ENCODE measurements at places on chromosomes 11 and 22. TPM values are rescaled to one million over a fixed set of nuclear protein-coding genes. Genes with fewer than 3 reads are reported as not detected.

Gene PKDREJ
- not detected for total RNA-seq

Gene CDHR5
- not detected for total RNA-seq

Gene PTGDR2
- total RNA-seq = 0.14 TPM

Gene SCGB1C1
- not detected for total RNA-seq

Gene MS4A14
- not detected for total RNA-seq

Gene APOBEC3G
- total RNA-seq = 48.5 TPM

Gene OR51B4
- not detected for total RNA-seq

Gene GAS2
- 2.0 TPM for total RNA-seq

Gene XNDC1N
- 20.7 TPM for total RNA-seq

Gene C11orf97
- total RNA-seq = not detected

Gene SLC29A2
- total RNA-seq = 18.9 TPM

- no peak overlapping the region for H3K4me3 ChIP-seq
- DNase-seq = peak; percentile 69
Measured at GRCh38 chr22:38218661-38219622, 17.1 kb downstream of the MAFF start.

- H3K27me3 ChIP-seq = no peaks in the 10 kb centered on the region
- no peak overlapping the region for H3K4me3 ChIP-seq
- no peaks in the 10 kb centered on the region for H3K36me3 ChIP-seq
- H3K4me1 ChIP-seq = no peaks in the 10 kb centered on the region
- no peak overlapping the region for H3K27ac ChIP-seq
Measured at GRCh38 chr22:33823552-33823951, 96.7 kb downstream of the LARGE1 start.

GRCh38 chr22:42188808-42189447 lies 58.3 kb upstream of the CYP2D6 start:
- no peak overlapping the region for H3K4me3 ChIP-seq
- H3K36me3 ChIP-seq = peaks cover 15% of the 10 kb centered on the region
- peaks cover 46% of the 10 kb centered on the region for H3K4me1 ChIP-seq
- no peaks in the 10 kb centered on the region for H3K27me3 ChIP-seq

GRCh38 chr22:50175921-50176849 lies 5.7 kb downstream of the PANX2 start:
- H3K4me1 ChIP-seq = no peaks in the 10 kb centered on the region
- no peaks in the 10 kb centered on the region for H3K36me3 ChIP-seq
- H3K4me3 ChIP-seq = no peak overlapping the region

DNA sequence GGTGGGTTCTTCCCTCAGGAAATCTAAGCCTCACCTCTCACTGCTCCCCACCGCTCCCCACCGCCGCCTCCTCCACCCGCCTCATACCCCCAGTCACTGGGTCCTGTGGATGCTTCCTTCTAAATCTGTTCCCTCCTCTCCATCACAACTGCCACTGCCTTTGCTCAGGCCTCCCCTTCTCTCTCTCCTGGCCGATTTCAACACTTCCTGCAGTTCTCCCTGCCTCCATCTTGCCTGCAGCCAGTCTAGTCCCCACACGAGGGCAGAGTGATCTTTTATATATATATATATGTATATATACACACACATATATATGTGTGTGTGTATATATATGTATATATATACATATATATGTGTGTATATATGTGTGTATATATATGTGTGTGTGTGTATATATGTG lies 27.8 kb downstream of the CREB3L1 start:
- H3K36me3 ChIP-seq = no peaks in the 10 kb centered on the region
- H3K27me3 ChIP-seq = peaks cover 2% of the 10 kb centered on the region
- DNase-seq = no peak
- no peak overlapping the region for H3K4me3 ChIP-seq
- peak overlapping the region; percentile 22 for H3K27ac ChIP-seq

DNA sequence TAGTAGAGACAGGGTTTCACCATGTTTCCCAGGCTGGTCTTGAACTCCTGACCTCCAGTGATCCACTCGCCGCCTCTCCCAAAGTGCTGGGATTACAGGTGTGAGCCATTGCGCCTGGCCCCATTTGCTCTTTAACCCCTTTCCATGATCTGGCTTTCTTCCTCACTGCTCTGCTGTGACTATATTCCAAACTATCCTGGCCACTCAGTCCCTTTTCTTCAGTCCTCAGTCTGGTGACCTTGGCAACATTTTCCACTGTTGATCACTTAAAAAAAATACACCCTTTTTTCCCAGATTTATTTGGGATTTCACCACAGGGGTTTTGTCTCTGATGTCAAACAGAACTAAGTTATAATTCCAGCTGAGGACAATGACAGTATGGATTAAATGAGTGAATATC lies 24.5 kb downstream of the MMP20 start:
- H3K4me1 ChIP-seq = peaks cover 33% of the 10 kb centered on the region
- no peak overlapping the region for H3K27ac ChIP-seq
- no peak overlapping the region for H3K4me3 ChIP-seq
- no peak for DNase-seq
- no peaks in the 10 kb centered on the region for H3K27me3 ChIP-seq
- H3K36me3 ChIP-seq = no peaks in the 10 kb centered on the region

DNA sequence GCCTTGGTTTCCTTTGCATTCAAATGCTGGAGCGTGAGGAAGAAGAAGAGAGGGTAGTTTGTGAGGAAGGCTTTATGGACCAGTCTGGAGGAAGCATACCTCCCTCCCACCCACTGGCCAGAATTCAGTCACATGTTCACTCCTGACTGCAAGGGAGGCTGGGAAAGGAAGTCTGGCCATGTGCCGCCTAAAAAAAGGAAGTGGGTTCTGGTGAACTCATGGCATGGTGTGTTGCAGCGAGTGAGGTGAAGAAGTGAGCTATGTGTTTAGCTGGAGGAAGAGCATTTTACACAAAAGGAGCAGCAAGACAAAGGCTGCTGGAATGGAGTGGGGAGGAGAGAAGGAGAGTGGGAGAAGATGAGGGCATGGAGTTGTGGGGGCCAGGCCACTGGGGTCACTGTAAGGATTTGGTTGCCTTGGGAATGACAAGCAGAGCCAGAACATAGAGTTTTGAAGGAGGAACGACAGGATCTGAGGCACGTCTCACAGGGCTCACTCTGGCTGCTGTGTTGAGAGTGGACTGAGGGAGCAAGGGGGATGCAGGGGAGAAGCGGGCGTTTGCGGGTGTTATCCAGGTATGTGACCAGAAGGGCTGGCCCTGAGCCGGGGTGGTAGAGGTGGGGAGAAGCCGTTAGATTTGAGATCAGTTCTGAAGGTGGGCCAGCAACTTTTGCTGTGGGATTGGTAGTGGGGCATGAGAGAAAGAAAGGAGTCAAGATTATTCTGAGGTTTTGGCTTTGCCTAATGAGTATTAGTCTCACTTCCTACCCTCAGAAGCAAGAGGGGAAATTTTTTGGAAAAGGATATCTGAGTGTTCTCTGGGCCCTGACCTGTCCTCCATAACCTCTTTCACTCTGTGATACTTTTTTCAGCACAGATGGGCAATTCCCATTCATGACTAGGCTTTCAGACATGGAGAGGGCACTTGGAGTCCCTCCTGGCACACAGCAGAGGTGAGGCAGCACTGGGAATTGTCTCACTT lies 26.4 kb downstream of the BMAL1 start:
- peak overlapping the region; percentile 56 for H3K27ac ChIP-seq
- peak overlapping the region; percentile 29 for H3K4me3 ChIP-seq
- peaks cover 13% of the 10 kb centered on the region for H3K36me3 ChIP-seq
- H3K4me1 ChIP-seq = peaks cover 26% of the 10 kb centered on the region
- H3K27me3 ChIP-seq = no peaks in the 10 kb centered on the region

DNA sequence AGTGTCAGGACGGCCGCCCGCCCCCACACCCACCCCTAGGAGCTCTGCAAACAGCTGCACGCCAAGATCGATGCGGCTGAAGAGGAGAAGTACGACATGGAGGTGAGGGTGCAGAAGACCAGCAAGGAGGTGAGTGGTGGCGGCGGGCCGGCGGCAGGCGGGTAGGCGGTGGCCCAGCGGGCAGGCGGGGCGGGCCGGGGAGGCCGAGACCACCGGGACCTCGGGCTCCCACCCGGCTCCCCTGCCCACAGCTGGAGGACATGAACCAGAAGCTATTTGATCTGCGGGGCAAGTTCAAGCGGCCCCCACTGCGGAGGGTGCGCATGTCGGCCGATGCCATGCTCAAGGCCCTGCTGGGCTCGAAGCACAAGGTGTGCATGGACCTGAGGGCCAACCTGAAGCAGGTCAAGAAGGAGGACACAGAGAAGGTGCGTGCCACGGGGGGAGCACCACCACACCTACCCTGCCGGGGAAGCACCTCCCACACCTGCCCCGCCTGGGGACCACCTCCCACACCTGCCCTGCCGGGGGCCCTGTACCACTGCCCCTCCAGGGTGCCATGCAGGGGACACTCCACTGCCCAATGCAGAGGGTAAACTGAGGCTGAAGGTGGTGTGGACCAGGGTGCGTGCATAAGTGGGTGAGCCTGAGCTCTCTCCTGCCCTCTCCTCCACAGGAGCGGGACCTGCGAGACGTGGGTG lies 2.1 kb downstream of the TNNI2 start:
- H3K4me3 ChIP-seq = no peak overlapping the region
- H3K4me1 ChIP-seq = peaks cover 33% of the 10 kb centered on the region
- H3K27me3 ChIP-seq = peaks cover 2% of the 10 kb centered on the region
- H3K27ac ChIP-seq = no peak overlapping the region

GRCh38 chr11:109772892-109773291 lies 320.3 kb upstream of the ZC3H12C start:
- H3K36me3 ChIP-seq = no peaks in the 10 kb centered on the region
- H3K27me3 ChIP-seq = no peaks in the 10 kb centered on the region
- DNase-seq = no peak
- no peak overlapping the region for H3K27ac ChIP-seq
- no peak overlapping the region for H3K4me3 ChIP-seq

DNA sequence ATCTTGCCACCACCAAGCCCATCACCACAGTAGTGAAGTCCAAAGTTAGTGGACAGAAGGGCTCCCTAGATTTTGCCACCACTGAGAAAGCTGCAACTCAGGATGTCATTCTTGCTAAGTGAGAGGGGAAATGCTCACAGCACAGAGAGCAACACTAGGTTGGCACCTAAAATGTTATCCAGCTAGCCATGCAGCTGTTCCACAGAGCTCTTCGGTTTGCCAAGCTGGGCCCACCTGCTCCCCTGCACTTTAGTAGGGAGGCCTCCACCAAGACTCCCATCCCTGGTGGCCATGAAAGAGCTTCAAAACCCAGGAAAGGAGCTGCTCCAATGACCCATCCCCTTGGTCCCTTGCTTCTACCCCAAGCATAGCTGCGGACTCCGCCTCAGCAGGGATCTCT lies 63.8 kb downstream of the TRIM29 start:
- H3K27ac ChIP-seq = no peak overlapping the region
- H3K4me1 ChIP-seq = no peaks in the 10 kb centered on the region
- H3K36me3 ChIP-seq = no peaks in the 10 kb centered on the region
- DNase-seq = no peak

DNA sequence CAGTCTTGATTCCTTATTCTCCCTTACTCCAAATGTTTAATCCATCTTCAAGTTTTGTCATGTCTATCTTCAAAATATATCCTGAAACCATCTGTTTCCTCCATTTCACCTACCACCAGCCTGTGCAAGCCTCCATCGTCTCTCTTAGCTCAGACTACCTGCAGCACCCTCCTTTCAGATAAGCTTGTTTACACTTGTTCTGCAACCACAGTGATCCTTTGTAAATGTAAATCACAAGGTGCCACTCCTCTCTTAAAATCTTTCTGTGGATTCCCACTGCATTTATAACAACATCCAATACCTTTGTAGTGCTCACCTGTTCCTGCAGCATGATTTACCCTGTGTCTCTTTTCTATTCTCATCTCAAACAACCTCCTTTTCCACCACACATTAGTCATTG lies 31.8 kb upstream of the GPR83 start:
- DNase-seq = no peak
- H3K36me3 ChIP-seq = peaks cover 52% of the 10 kb centered on the region
- no peaks in the 10 kb centered on the region for H3K27me3 ChIP-seq
- H3K4me3 ChIP-seq = no peak overlapping the region
- H3K27ac ChIP-seq = no peak overlapping the region

GRCh38 chr11:59560702-59561473 lies 49.5 kb downstream of the OR4D9 start:
- peak; percentile 90 for DNase-seq
- H3K4me3 ChIP-seq = peak overlapping the region; percentile 89
- H3K4me1 ChIP-seq = peaks cover 46% of the 10 kb centered on the region
- peaks cover 6% of the 10 kb centered on the region for H3K27me3 ChIP-seq
- peak overlapping the region; percentile 96 for H3K27ac ChIP-seq
- peaks cover 2% of the 10 kb centered on the region for H3K36me3 ChIP-seq

- peaks cover 3% of the 10 kb centered on the region for H3K27me3 ChIP-seq
- no peak overlapping the region for H3K4me3 ChIP-seq
- no peaks in the 10 kb centered on the region for H3K4me1 ChIP-seq
- H3K36me3 ChIP-seq = no peaks in the 10 kb centered on the region
- H3K27ac ChIP-seq = no peak overlapping the region
- DNase-seq = no peak
Measured at GRCh38 chr11:19525714-19526113, 186.9 kb upstream of the NAV2 start.

DNA sequence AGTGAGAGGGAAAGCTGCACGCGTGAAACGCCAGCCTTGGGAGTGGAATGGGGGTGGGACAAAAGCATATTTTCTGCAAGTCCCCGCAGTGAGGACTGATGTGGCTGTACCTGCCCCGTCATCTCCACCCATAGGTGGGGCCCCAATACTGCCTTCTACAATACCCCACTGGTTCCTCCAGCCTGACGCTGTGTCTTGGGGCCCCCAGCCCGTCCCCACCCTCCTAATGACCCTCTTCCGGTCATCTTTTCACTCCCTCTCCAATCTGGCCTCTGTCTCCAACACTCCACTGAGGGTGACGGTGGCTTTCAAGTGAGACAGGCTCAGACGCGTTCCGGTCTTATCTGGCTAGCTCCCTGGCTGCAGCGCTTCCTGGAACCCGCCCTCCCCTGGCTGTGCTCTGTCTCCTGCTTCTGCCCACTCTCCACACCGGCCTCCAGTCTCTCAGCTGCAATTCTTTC lies 104.2 kb downstream of the MICAL3 start:
- H3K4me3 ChIP-seq = no peak overlapping the region
- no peaks in the 10 kb centered on the region for H3K27me3 ChIP-seq
- no peak overlapping the region for H3K27ac ChIP-seq
- no peaks in the 10 kb centered on the region for H3K36me3 ChIP-seq
- H3K4me1 ChIP-seq = peaks cover 8% of the 10 kb centered on the region

- H3K36me3 ChIP-seq = peaks cover 11% of the 10 kb centered on the region
- H3K27me3 ChIP-seq = peaks cover 76% of the 10 kb centered on the region
- DNase-seq = peak; percentile 66
- H3K27ac ChIP-seq = peak overlapping the region; percentile 22
- peaks cover 20% of the 10 kb centered on the region for H3K4me1 ChIP-seq
- no peak overlapping the region for H3K4me3 ChIP-seq
Measured at GRCh38 chr11:20158597-20159257, 1.5 kb downstream of the DBX1 start.

- H3K27ac ChIP-seq = no peak overlapping the region
- DNase-seq = no peak
- H3K36me3 ChIP-seq = no peaks in the 10 kb centered on the region
- peaks cover 12% of the 10 kb centered on the region for H3K27me3 ChIP-seq
Measured at GRCh38 chr11:117704395-117705100, 92.5 kb downstream of the DSCAML1 start.

GRCh38 chr11:47566149-47566698 lies 825 bp downstream of the PTPMT1 start:
- peak overlapping the region; percentile 78 for H3K27ac ChIP-seq
- peaks cover 16% of the 10 kb centered on the region for H3K4me1 ChIP-seq
- H3K36me3 ChIP-seq = peaks cover 19% of the 10 kb centered on the region
- no peaks in the 10 kb centered on the region for H3K27me3 ChIP-seq
- H3K4me3 ChIP-seq = peak overlapping the region; percentile 89
- DNase-seq = no peak
